Occipital lobe (tissue), 3 donors: ENCODE measurements at places on chromosomes 12 and 14. TPM values are rescaled to one million over a fixed set of nuclear protein-coding genes. Genes with fewer than 3 reads are reported as not detected.

Gene SMCO2
- total RNA-seq: 0.78 TPM

Gene STXBP6
- total RNA-seq: 11.9 TPM

- DNase-seq: no peak
Measured at GRCh38 chr12:38690646-38691045, 214.7 kb downstream of the CPNE8 start.

Gene DPPA3
- not detected for total RNA-seq

GRCh38 chr12:83318386-83319098, 631.8 kb downstream of the TMTC2 start:
- no peak for DNase-seq

DNA sequence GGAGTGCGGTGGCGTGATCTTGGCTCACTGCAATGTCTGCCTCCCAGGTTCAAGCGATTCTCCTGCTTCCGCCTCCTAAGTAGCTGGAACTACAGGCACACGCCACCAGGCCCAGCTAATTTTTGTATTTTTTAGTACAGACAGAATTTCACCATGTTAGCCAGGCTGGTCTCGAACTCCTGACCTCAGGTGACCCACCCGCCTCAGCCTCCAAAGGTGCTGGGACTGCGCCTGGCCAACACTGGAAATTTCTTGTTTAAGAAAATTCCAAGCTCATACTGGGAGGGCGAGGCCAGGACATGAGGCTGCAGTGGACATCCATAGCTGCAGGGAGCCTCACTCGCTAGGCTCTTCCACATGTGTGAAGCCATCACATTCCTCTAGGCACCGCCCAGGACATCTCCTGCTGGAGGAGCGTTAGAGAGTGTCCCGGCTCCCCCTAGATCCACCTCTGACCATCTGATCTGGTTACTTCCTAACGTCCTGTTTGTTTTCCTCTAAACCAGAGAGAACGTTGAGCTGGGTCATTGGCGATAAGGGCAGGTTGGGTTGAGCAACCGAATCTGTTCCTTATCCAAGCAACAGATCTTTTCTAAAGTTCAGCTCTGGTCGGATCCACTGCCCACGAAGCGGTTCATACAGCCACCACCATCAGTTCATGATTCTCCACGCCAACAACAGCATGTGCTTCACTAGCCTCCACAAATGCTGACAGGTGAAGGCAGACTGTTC, 108.2 kb upstream of the MED13L start:
- DNase-seq: no peak

Gene CISTR
- not detected for total RNA-seq

- no peak for DNase-seq
Measured at GRCh38 chr12:4141348-4142270, 132.0 kb upstream of the CCND2 start.

- no peak for DNase-seq
Measured at GRCh38 chr12:50220363-50220995, 53.3 kb upstream of the CERS5 start.

GRCh38 chr12:106736051-106736957, 38.2 kb upstream of the RIC8B start:
- DNase-seq: no peak

DNA sequence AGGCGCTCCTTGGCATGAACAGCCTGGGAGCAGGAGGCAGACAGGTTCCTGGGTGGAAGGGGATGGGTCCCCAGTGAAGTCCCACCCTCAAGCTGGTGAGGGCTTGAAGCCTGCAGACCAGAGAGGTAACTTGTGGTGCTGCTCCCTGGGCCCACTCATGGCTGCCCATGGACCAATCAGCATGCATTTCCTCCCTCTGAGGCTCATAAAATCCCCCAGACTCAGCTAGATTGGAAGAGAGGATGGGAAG, 50.2 kb downstream of the A2M start:
- DNase-seq: no peak

DNA sequence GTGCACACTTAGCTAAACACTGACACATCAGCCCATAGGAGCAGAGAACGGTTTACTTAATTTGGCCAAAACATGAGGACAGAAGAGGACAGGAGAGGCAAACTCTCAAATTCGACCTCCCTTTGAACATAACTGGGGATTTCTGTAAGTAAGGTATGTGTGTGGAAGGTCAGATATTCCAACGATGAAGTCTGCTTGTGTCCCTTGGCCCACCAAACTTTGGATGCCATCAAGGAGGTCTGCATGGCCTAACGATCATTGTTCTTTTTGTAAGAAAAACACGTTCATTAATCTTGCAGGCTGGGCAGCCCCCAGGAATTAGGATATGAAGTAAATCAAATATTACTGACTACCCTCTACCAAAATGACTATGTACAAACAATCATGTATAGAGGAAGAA, 908.5 kb upstream of the ATXN7L3B start:
- no peak for DNase-seq

- no peak for DNase-seq
Measured at GRCh38 chr12:128191380-128191779, 75.6 kb upstream of the TMEM132C start.

DNA sequence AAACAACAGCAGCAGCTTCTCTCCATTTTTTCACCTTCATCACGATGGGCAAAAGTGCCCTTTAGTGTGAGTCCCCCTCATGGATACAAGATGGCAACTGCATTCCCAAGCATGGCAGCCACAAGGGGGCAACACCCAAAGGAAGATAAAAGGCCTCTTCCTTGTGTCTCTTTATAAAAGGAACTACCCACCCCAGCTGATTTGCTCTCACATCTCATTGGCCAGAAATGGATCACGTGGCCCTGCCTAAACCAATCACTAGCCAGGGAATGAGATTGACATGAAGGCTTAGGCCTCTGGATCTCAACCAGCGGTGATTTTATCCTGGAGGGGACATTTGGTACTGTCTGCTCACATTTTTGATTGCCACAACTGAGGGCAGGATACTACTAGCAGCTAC, 21.9 kb upstream of the IFT81 start:
- DNase-seq: no peak

Gene AMDHD1
- 0.31 TPM for total RNA-seq

- DNase-seq: no peak
Measured at GRCh38 chr14:106489112-106489881, 962.9 kb downstream of the TMEM121 start.

DNA sequence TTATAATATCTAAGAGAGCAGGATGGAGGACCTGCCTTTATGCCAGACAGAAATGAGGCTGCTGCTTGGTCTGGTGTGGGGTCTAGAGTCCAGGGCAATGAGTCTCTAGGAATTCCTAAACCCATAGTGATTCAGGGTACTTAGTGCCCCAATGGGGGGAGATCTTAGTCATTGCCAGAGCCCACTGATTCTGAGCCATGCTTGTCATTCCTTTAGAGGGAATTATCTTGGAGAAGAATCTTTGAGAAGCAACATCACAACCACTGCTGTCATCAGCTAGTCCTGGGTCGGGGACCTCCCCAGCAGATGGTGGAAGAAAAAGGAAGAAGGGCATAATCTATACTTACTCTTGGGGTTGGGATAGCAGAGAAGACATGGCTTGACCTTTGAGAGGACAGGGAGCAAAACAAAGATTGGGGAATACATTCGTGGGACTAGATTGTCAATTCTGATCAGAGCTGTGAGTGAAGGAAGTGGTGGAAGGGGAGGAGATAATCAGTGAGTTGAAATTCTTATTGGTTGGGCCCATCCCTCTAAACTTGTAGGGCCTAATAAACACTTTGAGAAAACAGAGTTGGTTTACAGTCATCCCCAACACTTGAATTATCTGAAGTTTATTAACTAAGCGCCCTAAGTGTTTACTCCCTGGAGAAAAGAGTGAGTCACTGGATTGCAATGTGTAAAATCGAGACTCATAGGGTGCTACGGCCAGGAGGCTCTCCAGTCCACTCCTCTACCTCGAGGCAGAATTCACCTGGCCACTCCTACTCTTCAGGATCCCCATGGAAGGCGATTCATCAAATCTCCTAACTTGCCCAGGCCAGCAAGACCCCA, 3.0 kb upstream of the KRT3 start:
- no peak for DNase-seq

DNA sequence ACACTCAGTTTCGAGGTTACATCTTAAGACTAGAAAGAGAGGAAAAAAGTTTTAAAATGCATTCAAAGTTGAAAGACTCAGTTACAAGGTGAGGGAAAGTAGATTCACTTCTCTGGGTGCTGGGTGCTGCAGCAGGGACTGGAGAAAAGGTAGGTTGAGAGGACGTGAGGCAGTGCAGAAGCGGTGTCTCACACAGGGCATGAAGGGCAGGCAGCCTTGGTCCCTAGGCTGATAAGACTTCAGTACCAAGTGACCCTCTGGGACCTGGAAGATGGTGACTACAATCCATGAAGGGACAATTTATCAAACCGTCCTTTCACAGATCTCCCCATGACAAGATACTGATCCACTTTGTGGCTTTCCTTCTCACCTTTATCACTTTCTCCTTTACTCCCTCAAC, 22.5 kb upstream of the UTP20 start:
- no peak for DNase-seq

- no peak for DNase-seq
Measured at GRCh38 chr14:86464341-86464740, 934.4 kb downstream of the FLRT2 start.

DNA sequence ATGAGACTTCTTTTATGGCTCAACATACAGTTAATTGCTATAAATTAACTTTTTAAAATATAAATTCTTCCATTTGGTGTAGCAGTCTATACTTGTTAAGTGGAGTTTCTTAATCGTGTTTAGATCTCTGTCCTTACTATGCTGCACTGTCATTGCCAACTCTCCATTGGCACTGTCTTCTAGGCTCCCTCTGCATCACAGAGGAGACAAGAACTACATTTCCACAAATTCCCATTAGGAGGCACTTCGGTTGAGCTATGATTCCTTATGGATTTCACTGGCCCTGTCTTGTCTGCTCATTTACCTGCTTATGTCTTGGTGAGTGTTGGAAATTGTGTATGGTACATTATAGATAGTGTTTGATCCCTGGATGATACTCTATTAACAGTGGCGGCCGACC, 630.9 kb upstream of the ATXN7L3B start:
- DNase-seq: no peak

GRCh38 chr12:96822641-96823040, 84.4 kb upstream of the NEDD1 start:
- DNase-seq: no peak

GRCh38 chr12:25784669-25785068, 173.8 kb upstream of the RASSF8 start:
- no peak for DNase-seq

DNA sequence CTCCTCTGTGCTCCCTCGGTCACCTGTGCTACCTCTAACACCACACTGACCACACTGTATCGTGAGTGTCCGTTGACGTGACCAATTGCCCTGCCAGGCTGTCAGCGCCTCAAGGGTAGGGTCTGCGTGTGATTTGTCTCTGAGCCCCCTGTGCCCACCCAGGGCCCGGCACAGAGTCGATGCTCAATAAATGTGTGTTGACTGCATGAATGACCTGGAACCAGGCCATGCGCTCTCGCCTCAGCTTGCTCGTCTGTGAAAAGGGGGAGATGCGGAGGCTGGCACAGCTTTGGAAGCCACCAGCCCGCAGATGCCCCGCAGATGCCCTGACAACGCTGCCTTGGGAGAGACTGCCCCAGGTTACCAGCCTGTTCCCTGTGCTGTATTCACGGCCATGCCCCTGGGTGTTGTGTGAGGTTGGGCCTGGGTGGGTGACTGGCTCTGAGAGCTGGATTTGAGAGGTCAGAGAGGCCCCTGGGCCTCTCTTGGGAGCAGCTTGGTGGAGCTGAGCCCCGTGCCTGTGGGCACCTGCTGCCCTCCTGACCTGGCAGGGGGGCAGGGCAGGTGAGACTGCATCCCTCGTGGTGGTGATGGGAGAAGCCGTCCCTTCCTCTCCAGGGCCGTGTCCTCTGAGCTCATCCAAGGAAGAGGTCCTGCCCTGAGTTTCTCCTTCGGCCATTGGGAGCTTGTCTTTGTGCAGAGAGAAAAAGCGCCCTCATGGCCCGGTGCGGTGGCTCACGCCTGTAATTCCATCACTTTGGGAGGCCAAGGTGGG, 43.2 kb downstream of the CYP46A1 start:
- DNase-seq: no peak

DNA sequence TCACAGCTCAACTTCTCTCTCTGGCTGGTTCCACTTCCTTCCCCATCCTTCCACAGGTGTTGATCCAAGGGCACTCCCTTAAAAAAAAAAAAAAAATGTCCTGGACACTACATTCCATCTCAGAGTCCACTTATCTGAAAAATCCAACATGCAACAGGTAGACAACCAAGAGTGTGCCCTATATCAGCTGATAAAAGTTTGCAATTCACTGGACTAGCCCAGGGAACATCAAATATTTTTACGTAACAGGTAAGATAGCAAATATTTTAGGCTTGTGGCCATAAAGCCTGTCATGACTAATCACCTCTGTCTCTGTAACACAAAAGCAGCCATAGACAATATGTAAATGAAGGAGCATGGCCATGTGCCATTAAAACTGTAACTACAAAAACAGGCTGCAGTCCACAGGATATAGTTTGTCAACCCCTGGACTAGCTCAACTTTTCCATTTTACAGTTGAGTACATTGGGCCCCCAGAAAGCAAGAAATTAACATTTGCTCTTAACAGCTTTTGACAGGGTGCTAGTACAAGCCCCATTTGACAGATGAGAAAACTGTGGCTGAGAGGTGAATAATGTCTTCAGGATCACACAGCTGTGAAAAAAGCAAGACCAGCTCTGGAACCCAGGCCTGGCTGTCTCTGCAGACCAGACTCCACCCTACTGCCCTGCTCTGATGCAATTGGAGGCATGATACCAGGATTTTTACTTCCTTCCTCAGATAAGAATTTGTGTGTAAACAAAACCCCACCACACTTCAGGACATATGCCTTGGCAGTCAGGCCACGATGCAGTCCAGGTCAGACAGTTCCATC, 68.9 kb downstream of the CMKLR1 start:
- no peak for DNase-seq
